ENCODE measurements at places on chromosomes 2 and 18. TPM values are rescaled to one million over a fixed set of nuclear protein-coding genes. Genes with fewer than 3 reads are reported as not detected.

Gene RNF25
- total RNA-seq = 15.3 TPM

- DNase-seq = no peak
Measured at GRCh38 chr2:88615822-88616221, 11.4 kb downstream of the EIF2AK3 start.

Gene UGT1A6
- not detected for total RNA-seq

- DNase-seq = peak; percentile 76
Measured at GRCh38 chr18:58044370-58045241, 580 bp downstream of the NEDD4L start.

GRCh38 chr2:9378433-9379390 is 44.6 kb downstream of the ITGB1BP1 start:
- peak; percentile 88 for DNase-seq

Gene CFAP65
- not detected for total RNA-seq

- DNase-seq = no peak
Measured at GRCh38 chr2:43896906-43897305, 58.1 kb downstream of the ABCG8 start.

Gene PPP1R1C
- 24.0 TPM for total RNA-seq

Gene CHRNA1
- 0.19 TPM for total RNA-seq

- DNase-seq = no peak
Measured at GRCh38 chr2:133039531-133039930, 369.5 kb upstream of the LYPD1 start.

GRCh38 chr2:11102956-11103860 is 52.1 kb upstream of the SLC66A3 start:
- DNase-seq = no peak
